Stimulated activated CD4-positive, alpha-beta T cell treated with anti-CD3 and anti-CD28 coated beads, Interleukin-1b, Interleukin-23, amount 100 ng/mL, for 4 hours (primary cell): ENCODE measurements at places on chromosomes 7 and 10.

DNA sequence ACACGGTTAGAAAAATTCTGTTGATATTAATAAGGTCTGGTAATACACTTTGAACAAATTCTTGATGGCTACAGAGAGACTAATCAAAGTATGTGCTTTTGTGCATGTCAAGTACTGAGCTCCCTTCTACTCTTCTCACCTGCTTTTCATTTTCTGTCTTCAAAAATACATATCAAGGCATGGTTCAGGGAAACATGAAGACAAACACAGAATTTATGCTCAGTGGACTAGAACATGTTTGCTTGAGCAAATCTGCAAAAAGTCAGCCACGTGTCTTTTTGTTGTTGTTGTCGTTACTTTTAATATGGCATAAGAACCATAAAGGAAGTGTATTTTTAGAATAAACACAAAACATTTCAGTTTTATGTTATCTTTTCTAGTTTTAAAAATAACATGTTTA lies 21.9 kb downstream of the CDK13 start:
- DNase-seq, result no peak

- DNase-seq, result no peak
Measured at GRCh38 chr7:158284121-158284520, 303.5 kb downstream of the PTPRN2 start.

DNA sequence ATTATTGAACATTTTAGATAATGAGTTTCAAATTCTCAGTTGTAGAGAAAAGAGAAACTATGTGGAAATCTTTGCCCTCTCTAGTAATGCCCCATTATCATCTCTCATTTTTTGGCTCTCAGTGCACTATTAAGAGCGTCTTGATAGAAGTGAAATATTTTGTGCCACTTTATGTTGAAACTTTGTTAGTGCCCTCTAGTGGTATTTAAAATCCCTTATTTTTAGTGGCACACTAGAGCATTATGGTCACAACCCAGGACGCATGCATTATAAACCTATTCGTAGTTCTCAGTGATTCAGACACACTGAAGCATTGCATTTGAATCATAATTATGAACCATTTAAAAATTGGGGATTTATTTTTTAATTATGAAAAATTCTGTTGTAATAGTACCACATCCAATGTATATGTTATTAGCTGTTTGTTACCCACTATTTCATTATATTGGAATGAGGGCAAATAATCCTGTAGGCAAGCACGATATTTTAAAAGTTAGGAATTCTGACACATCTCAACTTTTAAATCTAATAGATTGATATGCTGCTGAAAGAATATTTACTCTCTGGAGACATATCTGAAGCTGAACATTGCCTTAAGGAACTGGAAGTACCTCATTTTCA lies 21.9 kb downstream of the PDCD4 start:
- DNase-seq, result no peak

DNA sequence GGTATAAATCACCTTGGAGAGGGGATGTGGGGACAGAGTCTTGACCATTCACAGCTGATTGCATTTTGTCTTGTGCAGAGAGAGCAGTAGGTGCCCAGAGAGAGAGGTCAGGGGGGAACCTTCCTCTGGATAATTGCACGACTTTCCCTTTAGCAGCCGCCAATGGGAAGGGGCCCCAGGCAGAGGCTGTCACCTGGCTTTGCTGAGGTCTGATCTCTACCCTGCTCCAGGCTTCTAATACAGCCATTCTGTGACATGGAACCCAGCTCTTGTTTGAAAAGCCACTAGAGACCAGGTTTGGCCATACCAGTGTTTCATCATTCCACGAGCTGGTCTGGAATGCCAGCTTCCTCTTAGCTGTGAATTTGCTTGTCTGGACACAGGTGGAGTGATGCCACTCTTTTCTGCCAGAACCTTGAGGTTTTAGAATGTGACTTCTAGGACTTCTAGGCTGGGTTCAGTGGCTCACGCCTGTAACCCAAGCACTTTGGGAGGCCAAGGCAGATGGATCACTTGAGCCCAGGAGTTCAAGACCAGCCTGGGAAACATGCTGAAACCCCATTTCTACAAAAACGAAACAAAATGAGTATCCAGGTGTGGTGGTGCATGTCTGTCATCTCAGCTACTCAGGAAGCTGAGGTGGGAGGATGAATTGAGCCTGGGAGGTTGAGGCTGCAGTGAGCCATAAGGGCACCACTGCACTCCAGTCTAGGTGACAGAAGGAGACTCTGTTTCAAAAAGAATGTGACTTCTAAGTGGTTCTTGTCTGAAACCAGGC lies 159.9 kb downstream of the CAMK1D start:
- no peak for DNase-seq

DNA sequence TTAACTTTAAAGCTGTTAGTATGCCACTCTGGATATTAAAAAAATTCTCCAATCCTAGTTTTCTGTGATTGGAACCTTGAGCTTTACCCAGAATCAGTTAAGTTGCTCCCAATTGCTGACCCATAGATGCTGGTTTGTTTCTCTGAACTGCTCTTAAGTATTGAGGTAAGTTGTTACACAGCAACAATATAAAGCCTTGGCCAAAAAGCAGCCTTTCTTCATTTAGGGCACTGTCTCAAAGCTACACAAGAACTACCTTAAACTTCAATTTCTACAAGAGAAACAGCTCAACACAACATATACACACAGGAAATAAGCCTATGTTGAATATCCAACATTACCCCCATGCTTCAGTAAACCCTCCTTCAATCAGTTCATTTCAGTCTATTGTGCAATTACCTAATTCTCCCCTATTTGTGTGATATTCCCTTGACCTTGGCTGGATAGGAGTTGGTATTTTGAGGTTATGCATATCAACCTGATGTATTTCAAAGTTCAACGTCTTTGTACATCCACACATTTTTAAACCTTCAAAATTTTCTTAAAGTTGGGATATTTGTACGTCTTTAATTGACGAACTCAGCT lies 11.5 kb downstream of the HNRNPA2B1 start:
- no peak for DNase-seq

GRCh38 chr7:151314401-151314800 lies 27.2 kb upstream of the NUB1 start:
- DNase-seq, result no peak

DNA sequence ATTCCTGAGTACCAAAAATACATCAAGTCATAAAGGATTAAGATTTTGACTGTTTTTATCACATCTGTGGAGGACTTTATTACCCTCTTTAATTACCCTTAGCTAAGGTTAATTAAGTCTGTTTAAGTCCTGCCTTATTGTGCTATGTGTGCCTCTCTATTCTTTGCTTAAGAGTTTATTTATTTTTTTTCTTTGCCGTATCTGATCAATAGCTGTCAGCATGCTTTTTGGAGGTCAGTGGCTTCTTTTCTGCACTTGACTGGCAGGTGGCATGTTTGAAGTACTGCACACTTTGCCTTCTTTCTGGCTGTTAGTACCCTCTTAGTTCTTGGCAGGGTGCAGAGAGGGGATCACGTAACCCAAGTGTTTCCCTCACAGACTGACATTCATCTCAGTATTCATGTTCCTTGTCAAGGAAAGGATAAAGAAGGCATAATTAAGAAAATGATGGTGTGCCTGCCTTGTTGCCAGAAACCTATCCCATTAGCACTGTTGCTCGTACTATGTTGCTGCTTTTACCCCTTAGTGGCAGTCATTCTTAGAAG lies 225.8 kb downstream of the EXOC4 start:
- no peak for DNase-seq

GRCh38 chr10:43409385-43410109 lies 561 bp upstream of the HNRNPF start:
- peak; percentile 47 for DNase-seq

- DNase-seq, result no peak
Measured at GRCh38 chr7:11193131-11193867, 219.6 kb downstream of the PHF14 start.

DNA sequence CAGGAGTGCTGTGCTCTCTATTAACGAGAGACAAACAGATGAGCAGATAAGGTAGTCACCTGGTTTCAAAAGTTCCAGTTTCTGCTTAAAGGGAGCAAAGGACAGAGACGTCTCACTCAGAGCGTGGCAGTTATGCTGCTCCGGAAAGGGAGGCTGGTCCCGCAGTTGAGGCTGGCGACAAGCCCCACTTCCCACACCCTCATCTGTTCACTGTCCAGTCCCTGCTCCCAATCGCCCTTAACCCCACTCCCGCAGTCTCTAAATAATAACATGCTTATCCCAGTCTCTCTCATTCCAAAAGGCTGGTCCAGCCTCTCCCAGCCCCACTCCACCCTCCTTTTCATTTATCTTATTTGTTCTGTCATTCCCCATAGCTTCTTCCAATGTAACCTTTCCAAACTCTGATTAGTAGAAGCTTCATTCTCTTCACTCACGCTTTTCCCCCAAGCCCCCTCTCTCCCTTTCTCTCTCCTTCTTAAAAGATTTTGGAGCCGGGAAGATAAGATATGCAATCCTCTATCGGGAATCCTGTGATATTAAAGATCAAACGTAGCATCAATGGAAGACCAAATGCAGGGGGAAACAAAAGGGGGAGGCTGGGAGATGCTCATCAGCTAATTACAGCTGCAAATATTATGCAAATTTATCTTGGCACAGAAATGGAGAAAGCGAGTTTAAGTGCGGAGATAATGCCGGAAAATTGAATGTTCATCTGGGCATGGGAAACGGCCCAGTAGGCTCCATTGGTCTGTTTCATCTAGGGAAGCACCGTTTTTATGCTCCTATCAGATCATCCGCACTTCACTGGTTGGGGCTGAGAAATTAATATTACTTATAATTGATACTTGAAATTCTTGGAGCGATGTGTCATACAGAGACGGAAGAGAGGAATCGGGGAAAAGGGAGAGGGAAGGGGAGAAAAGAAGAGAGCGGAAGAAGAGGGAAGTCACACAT lies 16.3 kb upstream of the GATA3 start:
- no peak for DNase-seq

GRCh38 chr7:25028370-25029021 lies 48.5 kb upstream of the OSBPL3 start:
- no peak for DNase-seq

- DNase-seq, result no peak
Measured at GRCh38 chr10:109327266-109327665, 596.0 kb downstream of the XPNPEP1 start.

DNA sequence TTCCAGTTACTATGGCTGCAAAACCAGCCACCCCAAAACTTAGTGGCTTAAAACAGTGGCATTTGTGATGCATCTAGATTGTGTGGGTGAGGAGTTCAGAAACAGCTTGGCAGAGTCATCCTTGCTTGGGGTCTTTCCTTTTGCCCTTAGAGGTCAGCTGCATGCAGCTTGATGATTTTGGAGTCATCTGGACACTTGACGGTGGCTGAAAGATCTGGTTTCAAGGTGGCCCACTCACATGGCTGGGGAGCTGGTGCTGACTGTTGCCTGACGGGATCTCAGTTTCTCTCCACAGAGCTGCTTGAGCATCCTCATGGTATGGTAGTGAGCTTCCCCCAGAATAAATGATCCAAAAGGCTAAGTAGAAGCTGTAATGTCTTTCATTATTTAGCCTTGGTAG lies 191.3 kb upstream of the GALNT17 start:
- DNase-seq, result no peak

DNA sequence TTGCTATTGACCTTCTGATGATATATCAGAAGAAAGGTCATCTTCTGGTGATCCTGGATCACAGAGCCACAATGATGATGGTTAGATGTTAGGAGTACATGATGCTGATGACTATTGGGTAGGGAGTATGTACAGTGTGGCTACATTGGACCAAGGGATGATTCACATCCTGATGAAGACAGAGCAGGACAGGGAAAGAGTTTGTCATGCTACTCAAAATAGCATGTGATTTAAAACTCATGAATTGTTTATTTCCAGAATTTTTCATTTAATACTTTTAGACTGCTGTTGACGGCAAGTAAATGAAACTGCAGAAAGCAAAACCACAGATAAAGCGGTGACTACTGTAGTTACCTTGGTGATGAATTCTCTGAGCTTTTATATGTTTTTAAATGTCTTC lies 397.3 kb downstream of the PPP1R3A start:
- DNase-seq, result no peak

DNA sequence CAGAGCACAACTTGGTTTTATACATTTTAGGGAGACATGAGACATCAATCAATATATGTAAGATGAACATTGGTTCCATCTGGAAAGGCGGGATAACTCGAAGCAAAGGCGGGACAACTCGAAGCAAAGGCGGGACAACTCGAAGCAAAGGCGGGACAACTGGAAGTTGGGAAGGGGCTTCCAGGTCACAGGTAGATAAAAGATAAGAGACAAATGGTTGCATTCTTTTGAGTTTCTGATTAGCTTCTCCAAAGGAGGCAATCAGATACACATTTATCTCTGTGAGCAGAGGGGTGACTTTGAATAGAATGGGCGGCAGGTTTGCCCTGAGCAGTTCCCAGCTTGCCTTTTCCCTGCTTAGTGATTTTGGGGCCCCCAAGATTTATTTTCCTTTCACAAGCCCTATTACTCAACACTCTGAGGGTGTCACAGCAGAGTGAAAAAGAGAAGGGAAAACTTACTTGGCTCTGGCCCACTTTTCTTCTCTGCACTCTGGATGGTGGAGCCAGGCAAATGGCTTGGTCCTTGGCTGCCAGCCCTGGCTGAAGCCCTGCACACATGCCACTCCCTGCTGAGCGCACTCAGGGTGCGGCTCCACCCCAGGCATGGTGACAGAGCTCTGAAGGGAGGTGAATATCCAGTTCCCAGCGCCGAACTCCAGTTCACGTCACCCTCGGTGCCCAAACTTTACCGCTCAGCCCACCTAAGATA lies 46.7 kb downstream of the PARD3 start:
- no peak for DNase-seq

- no peak for DNase-seq
Measured at GRCh38 chr7:55521917-55522902, 50.1 kb downstream of the VOPP1 start.

DNA sequence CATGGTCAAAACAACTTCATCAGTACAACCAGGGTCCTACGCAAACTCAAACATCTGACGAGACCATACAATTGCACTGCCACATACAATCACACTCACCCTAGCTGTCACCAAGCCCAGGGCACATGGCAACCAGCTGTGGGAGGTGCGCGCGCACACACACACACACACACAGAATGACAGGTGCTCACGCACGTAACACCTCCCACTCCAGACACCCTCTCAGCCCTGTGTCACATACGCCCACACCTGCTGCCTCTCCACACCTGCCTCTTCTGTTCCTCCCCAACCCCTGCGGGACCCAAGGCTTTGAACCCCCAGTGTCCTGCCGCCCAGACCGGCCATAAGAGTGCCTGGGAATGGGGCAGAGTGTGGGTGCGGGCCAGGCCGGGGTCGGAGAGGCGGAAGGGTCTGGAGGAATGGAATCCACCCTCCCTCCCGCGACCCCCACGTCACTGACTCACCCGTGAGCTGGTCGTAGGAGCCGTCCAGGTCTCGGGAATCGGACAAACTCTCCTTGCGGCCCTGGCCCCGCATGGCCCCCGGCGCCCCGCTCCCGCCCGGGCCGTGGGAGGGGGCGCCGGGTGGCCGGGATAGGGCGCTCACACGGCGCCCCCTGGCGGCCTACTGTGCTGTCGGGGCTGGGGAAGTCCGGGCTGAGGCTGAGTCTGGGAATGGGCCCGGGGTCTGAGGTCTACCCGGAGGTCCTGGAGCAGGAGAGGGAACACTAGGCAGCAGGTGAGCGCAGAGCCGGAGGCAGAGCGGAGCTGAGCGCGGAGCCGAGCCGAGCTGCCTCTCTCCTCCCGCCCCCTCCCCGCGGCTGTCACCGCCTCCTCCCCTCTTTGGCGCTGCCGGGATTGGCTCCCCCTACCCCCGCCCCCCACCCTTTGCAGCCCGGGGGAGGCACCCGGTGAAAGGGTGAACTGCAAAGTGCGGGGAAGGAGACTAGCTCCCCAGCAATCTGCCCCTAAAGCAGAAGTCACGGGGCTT lies at the start of gene KCNIP2:
Gene KCNIP2 (minus strand): TSS at position 769 of the 990 bp plus-strand sequence. CDS start 232 bp downstream, at position 537.
- peak; percentile 44 for DNase-seq
